ENCODE measurements at places on chromosomes 7 and 10.

DNA sequence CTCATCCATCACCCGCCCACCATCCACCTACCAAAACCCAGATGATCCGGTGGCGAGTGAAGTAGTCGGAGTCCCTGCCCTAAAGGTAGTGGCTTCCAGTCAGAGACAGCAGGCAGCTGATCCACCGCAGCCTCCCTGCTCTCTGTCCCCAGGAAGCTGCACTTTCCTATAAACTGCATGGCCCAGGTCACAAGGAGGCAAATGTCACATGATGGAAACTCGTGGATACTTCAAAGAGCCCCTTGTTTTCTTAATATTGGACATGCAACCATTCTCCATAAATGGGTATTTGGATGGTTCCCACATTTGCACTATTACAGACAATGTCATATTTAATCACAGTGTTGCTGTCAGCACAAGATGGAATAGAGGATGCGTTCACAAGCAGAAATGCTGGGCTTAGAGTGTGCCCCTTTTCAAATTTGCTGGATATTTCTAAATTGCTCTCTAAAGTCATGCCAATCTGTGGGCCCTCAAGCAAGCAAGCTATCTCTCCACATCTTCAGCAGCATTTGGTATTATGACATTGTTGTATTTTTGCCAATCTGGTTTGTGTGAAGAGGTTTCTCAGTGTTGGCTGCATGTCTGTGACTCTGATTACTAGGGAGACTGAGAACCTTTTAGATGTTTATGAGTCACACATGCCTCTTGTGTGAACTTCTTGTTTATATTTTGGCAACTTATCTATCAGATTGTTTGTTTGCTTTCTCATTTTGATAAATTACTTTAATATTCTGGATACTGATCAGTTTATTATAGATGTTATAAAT is 822.0 kb downstream of the TNS3 start:
- no peak for DNase-seq

- no peak for DNase-seq
These were observed 191.7 kb upstream of the YAE1 start for GRCh38 chr7:39374436-39375040.

- no peak for DNase-seq
These were observed 83.5 kb downstream of the KLF6 start for GRCh38 chr10:3701491-3701890.

- no peak for DNase-seq
These were observed 78.2 kb downstream of the MAPK8 start for GRCh38 chr10:48384699-48384982.

Measured in A549 (cell line).